ENCODE measurements at places on chromosomes 6 and 20.

- peak; percentile 45 for DNase-seq
Observed at GRCh38 chr20:63698739-63699465, 2.5 kb downstream of the TNFRSF6B start.

DNA sequence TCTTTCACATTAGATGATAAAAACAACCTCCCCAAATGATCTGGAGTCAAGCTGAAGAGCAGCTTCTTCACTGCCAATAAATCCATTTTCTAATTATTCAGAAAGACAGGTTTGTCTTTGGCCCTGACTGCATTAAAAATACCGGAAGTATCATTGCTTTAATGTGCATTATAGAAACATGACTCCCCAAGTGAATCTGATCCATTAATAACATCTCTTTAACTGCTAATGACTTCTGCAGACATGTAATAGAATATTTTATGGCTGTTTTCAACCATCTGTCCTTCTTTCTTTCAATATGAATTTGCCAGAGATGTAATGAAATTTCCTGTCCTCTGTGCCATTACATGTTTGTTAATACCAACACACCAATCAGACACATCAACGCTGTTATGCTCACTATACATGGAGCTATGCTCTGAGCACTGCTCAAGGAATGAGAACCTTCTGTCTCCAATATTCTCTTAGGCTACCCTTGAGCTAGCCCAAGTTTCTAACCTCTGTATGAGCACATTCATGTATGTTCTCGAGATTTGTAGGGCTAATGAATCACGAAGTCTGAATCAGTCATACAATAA lies 87.8 kb downstream of the LYRM4 start:
- no peak for DNase-seq

DNA sequence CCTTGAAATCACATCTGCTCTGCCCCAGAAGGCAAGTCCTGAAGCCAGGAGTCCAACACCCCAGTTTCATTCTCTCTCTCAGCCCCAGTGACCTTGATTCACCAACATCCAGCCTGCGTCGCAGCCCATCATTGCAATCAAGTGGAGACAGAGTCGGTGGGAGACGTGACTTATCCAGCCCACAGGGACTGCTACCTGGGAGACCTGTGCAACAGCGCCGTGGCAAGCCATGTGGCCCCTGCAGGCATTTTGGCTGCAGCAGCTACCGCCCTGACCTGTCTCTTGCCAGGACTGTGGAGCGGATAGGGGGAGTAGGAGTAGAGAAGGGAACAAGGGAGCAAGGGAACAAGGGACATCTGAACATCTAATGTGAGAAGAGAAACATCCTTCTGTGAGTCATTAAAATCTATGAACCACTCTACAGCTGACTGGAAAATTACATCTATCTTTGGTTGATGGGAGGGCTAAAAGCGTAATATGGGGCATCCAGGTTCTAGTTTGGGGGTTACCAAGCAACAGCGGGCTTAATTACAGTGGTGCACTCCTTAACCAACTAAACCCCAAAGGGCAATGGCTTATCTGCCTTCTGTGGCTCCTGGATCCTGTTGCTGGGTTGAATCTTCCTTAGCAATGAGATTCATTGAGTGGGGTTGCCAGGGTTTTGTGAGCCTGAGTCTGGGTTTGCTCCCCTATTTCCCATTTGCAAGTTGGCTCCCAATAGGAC lies 2.5 kb downstream of the LY6G6D start:
- DNase-seq, result no peak

- DNase-seq, result no peak
Observed at GRCh38 chr6:167047554-167047953, 48.4 kb downstream of the CEP43 start.

- no peak for DNase-seq
Observed at GRCh38 chr20:53880108-53880641, 190.2 kb downstream of the BCAS1 start.

DNA sequence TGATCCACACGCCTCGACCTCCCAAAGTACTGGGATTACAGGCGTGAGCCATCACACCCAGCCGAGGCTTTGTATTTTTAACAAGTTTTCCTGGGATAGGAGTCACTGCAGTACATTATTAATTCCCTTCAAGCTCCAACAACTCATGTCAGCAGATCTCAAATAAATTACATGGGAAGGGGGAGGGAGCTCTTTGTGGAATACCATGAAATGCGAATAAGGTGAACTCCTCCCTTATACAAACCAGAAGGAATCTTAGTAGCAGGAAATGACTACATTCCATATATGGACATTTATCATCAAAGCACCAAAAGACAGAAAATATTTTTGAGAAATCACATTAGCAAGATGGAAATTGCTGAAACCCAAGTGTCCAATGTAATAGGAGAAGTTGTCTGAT lies 2.9 kb downstream of the GSS start:
- DNase-seq, result no peak

DNA sequence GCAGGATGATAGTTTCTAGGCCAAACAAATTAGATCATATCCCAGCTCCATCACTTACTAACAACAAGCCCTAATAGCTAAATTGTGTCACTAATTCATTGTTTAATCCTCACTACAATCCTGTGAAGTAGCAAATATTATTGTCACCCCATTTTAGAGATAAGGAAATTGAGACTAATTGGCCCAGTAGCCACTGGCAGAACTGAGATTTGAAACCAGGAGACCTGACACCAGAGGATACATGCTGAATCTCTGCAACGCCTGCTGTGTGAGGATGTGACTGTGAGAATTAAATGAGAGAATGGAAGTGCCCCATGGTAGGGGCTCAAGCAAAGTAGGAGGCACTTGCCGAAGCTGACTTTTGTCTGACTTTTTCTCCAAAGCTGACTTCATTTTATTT lies 124.3 kb upstream of the CITED2 start:
- no peak for DNase-seq

DNA sequence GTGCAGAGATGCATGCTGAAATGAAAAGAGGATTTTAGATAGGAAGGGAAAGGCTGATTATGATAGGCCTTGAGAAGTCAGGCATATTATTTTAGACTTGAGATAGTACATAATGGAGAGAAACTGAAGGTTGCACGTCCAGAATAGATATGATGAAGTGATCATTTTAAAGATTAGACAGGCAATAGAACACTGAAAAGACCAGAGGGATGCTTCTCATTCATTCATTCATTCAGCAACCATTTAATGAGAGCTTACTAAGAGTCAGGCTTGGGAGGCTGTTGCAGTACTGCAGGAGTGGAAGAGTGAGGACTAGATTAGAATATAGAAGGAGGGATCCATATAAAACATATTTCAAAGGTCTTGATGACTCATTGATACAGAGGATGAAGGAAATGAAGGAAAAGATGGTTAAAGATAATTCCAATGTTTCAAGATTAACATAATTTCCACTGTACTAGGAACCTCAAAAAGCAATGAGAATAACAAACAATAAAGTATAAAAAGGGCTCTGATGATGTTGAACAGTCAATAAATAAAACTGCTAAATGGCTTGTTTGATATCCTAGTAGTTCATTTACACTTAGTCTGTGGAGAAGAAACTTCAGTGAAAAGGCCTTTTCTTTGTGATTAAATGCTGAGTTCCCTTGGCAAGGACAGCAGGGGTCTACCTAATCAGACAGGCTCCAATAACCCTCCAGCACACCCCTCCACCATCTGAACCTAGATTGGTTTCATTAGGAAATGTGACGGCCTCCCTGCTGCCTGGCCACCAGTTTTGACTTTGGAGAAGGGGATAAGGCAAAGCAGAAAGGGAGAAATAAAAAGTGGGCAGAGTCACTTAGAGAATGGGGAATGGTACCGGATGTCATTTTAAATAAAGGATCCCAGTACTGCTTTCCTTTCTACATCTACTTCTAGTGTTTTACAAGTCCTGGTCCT lies 5.3 kb upstream of the FBXO9 start:
- DNase-seq, result no peak

DNA sequence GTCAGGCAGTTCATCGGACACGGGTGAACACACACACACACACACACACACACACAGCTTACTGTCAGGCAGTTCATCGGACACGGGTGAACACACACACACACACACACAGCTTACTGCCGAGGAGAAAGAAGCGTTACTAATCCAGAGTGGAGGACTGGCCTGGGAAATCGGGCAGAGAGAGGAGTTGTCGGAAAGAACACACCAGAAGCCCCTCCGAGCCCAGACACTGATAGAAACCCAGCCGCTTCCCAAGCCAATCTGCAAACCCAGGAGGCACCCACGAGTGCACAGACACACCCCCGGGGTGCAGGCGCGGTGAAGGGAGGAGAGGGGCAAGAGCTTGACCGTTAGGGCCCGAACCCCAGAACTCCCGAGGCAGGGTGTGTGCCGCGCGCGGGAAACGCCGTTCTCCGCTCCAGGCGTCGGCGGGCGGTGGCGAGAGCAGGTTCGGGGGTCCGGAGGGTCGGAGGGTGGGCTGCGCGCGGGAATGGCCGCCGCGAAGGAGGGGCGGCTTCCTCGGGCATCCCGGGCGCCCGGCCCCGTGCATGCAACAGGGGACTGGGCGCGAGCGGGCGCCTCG lies 636 bp downstream of the ELOVL2 start:
- DNase-seq, result no peak

DNA sequence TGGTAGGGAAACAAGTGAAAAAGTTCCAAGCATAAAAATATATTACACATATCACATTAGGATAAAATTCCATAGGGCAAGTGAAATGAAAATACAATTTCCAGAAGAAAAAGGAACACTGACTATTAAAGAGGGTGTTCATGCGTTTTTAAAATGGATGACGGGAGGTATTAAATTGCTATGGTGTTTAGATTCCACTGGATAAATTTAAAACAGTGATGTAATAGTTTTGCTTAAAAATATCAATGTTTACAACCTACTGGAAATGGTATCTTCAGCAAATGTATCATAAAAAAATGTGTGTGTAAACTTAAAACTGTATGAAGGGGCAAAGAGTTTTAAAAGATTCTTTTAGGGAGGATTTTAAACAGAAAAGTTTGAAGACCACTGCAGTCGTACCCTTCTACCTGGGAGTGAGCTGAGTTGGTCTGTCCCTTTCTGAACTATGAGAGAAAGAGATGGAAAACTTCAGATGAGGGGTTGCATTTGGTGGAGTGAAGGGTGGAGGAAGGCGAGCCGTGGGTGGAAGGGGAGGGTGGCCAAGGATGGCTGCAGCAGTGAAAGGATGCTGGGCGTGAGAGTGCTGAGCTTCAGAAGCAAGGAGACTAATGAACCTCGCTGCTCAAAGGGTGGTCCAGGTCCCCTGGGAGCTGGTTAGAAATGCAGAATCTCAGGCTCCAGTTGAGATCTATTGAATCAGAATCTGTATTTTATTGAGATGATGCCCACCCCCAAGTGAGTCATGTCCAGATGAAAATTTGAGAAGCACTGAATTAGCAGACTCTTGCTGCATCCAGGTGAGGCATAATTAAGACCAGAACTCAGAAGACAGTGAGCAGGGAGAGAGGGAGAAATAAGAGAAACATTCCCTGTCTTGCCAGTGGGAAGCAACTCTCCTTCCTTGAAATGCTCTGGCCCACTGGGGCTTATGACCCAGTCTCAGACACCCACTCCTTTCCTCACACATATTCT lies 54.5 kb upstream of the MRPS10 start:
- no peak for DNase-seq

GRCh38 chr20:53098621-53099020 lies 126.5 kb downstream of the TSHZ2 start:
- DNase-seq, result no peak

DNA sequence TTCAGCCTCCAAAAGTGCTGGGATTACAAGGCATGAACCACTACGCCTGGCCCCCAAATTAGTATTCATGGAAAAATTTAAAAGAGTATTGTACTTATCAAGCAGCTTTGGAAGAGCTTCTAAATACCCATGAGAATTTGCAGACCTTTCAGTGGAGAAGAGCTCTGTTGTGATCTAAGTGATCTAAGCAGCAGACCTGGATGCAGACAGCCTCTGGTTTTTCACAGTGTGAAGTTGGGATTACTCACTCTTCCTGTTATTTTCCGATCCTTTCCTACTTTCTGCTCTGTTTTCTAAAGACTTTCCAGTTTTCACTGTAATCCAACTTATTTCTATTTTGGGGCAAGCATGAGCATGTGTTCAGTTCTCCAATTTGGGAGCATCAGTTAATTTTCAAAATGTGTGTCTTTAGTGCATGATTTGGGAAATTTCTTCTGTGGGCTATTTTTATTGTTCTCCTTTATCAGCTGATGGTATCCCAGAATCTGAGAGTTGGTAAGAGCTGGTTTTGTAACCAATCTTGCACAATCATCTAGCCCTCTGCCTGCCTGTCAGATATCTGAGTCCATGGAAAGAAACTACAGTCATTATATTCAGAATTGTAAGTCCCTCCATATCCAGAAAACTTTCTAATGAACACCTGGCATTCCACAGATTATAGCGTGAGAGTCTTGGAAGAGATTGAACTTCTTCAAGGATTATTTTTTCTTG lies 207.7 kb upstream of the DTNBP1 start:
- no peak for DNase-seq

- DNase-seq, result peak; percentile 23
Observed at GRCh38 chr6:32947552-32948465, 5.1 kb downstream of the HLA-DMA start.

DNA sequence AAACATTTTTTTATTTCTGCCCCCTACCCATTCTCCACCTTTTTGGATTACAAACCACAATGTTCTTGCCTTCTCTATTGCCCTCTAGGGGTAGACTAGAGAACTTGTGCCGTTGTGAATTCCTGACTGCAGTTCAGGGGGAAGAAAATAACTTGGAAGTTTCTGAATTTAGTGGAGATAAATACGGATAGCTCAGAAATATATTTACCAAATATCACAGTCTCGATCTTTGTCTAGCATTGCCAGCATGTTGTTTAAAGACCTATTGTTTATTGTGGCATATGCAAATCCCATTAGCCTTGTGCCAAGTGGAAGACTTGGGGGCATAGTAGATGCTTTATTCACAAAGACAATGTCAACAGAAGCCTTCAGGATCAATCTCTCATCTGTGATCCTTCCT lies 154.1 kb upstream of the MMS22L start:
- no peak for DNase-seq

DNA sequence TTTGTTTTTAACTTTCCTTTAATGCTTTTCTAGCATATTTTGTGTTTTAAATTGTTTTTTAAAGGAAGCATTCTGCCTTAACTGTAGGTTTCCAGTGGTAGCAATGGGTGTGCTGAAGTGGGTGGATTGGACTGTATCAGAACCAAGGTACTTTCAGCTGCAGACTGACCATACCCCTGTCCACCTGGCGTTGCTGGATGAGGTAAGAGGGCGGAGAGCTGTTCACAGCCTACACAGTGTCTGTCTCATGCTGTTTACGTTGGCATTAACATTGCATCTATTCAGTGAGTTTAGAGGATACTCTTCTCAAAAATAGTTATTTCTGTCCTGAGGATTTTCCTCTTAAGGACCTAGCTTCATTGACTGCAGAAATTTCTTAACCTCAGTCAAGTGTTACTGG lies 11.9 kb downstream of the NELFCD start:
- no peak for DNase-seq

DNA sequence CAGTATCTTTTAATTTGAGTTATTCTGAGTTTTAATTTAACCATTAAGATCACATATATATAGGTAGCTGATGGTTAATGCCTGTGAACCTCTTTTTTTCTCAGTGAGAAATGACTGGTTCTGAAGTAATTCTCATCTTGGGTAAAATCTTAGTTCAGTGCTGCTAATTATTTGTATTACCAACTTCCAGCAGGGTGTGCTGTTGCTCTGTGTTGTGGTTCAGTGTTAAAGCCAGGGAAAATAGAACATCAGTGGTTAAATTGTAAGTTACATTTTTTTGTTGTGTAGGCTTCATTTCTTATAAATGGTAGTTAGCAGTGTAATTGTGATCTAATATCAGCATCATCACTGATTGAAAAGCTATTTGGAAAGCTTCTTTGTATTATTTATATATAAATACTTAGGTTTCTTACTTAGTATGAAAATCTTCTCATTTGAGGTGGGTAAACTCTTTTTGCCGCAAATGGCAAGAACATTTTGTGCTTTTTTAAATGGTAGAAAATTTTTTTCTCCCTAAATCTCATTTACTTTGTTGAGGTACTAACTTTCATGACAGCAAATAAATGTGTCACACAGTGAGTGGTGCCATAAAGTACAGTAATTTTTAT lies 43.7 kb downstream of the CDC5L start:
- DNase-seq, result no peak
